ENCODE measurements at places on chromosomes 3 and 15. TPM values are rescaled to one million over a fixed set of nuclear protein-coding genes. Genes with fewer than 3 reads are reported as not detected.

CDHR4 gene
- not detected for total RNA-seq

CFAP100 gene
- total RNA-seq = not detected

PAK6 gene
- total RNA-seq = under 0.01 TPM

OSBPL10 gene
- total RNA-seq = 7.1 TPM

IRAK2 gene
- total RNA-seq = 6.6 TPM

PCOLCE2 gene
- 6.7 TPM for total RNA-seq

BCL2A1 gene
- 5.9 TPM for total RNA-seq

GATM gene
- 0.17 TPM for total RNA-seq

ANXA2 gene
- 1,250 TPM for total RNA-seq

Data from fibroblast of lung (primary cell).